H1 (cell line): ENCODE measurements at places on chromosomes 7 and 10.

GRCh38 chr7:117096942-117097341 is 143.6 kb downstream of the ST7 start:
- H3K27me3 ChIP-seq: no peaks in the 10 kb centered on the region
- no peak overlapping the region for H3K4me3 ChIP-seq
- DNase-seq: no peak
- no peak overlapping the region for H3K27ac ChIP-seq
- no peaks in the 10 kb centered on the region for H3K4me1 ChIP-seq

GRCh38 chr10:71747039-71747531 is 26.2 kb downstream of the VSIR start:
- no peak overlapping the region for H3K4me3 ChIP-seq
- no peak overlapping the region for H3K27ac ChIP-seq
- peaks cover 1% of the 10 kb centered on the region; the same call in 1 of the 2 replicates for H3K4me1 ChIP-seq
- H3K36me3 ChIP-seq: no peaks in the 10 kb centered on the region
- H3K27me3 ChIP-seq: no peaks in the 10 kb centered on the region

- H3K27ac ChIP-seq: no peak overlapping the region
- DNase-seq: no peak
- H3K4me1 ChIP-seq: peaks cover 2% of the 10 kb centered on the region; the same call in 1 of the 2 replicates
- H3K36me3 ChIP-seq: no peaks in the 10 kb centered on the region
- H3K4me3 ChIP-seq: no peak overlapping the region
Measured at GRCh38 chr7:101899616-101900015, 82.2 kb downstream of the CUX1 start.

- peaks cover 27% of the 10 kb centered on the region for H3K36me3 ChIP-seq
- H3K4me1 ChIP-seq: no peaks in the 10 kb centered on the region
- DNase-seq: no peak
Measured at GRCh38 chr7:148819697-148820360, 64.3 kb downstream of the EZH2 start.

- no peaks in the 10 kb centered on the region for H3K36me3 ChIP-seq
- H3K27ac ChIP-seq: no peak overlapping the region
- DNase-seq: no peak
- no peak overlapping the region for H3K4me3 ChIP-seq
- no peaks in the 10 kb centered on the region for H3K4me1 ChIP-seq
Measured at GRCh38 chr7:17660116-17660515, 280.2 kb downstream of the SNX13 start.

DNA sequence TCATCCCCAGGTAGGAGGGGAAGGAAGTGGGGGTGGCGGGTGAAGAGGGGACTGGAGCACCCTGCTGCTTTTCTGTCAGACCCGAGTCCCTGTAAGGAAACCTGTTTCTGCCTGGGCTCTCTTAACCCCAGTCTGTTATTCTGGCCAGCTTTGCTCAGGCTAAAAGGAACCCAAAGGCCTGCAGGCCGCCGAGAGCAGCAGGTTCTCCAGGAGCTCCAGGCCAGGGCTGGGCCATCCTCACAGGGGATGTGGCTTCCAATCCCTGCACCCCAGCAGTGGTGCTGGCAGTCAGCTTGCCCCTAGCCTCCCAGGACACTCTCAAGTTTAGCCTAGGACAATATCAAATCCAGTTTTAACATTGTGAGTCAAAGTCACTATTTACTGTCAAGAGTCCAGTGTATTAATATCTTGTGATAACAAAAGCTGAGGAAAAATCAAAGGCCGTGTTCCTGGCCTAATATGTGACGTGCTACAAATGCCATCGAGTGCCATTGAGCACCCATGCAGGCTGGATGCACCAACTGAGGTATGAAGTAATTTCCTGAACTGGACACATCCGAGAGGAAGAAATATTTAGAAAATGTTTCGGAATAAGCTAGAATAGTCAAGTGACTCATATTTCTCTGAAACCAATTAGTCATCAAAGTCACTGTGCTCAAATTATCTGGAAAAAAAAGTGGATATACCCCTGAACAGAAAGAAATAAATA is 7.0 kb downstream of the PKD1L1 start:
- H3K4me3 ChIP-seq: no peak overlapping the region
- H3K27ac ChIP-seq: no peak overlapping the region
- DNase-seq: no peak
- no peaks in the 10 kb centered on the region for H3K36me3 ChIP-seq
